Stimulated activated CD4-positive, alpha-beta T cell treated with anti-CD3 and anti-CD28 coated beads, Interleukin-4, amount 100 ng/mL, for 24 hours (primary cell): ENCODE measurements at places on chromosomes 3 and 15.

DNA sequence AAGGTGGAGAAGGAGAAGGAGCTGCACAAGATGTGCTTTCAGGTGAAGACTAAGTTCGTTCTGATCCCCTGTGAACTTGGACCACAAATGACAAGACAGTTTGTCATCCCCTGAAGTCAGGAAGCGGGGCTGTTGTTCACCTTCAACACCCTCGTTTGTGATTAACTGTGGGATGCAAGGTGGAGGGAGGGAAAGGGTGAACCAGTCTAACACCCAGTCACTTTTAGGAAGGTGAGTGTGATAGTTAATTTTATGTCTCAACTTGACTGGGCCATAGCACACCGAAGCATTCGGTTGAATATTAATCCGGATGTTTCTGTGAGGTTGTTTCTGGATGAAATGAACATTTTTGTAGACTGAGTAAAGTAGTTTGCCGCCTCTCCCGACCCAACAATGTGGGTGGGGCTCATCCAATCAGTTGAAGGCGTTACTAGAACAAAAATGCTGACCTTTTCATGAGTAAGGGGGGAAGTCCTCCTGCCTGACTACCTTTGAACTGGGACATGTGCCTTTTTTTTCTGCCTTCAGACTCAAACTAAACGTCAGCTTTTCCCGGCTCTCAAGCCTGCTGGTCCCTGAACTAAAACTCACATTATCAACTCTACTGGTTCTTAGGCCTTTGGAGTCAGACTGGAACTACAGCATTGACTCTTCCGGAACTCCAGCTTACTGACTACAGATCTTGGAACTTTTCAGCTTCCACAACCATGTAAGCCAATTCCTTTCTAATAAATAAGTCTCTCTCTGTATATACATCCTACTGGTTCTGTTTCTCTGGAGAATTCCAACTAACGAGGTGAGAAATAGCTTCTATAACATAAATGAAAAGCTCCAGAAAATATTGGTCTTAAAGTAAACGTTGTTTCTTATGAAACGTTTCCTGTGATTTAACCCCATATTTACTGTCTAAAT lies 264.0 kb upstream of the SLITRK3 start:
- DNase-seq = no peak

GRCh38 chr15:69209661-69210060 lies 49.2 kb downstream of the GLCE start:
- DNase-seq = no peak

- DNase-seq = no peak
Observed at GRCh38 chr3:33075995-33076394, 21.0 kb downstream of the GLB1 start.

- no peak for DNase-seq
Observed at GRCh38 chr15:90929246-90930019, 2.9 kb downstream of the HDDC3 start.
